Activated gamma-delta T cell treated with Interleukin-2 at 50 U/mL for 16 hours (primary cell): ENCODE measurements at places on chromosomes 6 and 20.
A peak's percentile ranks its signal among the peaks of the same experiment; 100 is the strongest.

GRCh38 chr20:50130356-50130723 lies 17.4 kb upstream of the UBE2V1 start:
- DNase-seq, result no peak

DNA sequence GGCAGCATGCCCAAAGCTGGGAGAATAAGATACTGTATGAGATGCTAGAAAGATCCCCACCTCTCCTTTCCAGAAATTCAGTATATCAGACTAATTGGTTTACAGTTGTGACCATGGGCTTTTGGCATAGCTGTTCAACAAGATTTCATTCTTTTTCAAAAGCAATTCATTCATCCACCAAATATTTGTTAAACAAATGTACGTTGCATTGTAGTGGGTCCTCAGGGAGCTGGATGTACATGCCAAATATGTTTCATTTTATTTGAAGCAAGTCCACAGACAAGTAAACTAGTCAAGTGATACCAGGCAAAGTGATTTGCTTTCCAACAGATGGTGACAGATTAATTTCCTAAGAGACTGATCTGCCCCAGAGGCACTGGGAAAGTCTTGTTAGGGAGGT lies 85.8 kb upstream of the ESR1 start:
- no peak for DNase-seq

DNA sequence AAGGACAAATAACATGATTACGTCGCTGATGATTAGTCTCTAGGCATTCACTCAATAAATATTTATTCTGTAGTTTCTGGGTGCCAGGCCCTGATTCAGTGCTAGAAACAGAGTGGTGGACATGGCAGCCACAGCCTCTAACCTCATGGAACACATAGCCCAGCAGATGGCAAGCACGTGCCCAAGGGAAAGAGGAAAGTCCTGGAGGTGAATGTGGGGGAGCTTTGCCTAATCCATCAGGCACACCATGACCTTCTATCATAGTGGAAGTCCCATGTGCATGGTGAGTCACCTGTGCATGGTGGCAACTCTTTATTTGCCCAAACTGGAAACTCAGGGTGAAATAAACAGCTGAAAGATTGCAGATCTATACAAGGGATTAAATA lies 143.0 kb upstream of the TNFAIP3 start:
- no peak for DNase-seq

GRCh38 chr6:21826023-21826422 lies 232.5 kb downstream of the SOX4 start:
- DNase-seq, result no peak

DNA sequence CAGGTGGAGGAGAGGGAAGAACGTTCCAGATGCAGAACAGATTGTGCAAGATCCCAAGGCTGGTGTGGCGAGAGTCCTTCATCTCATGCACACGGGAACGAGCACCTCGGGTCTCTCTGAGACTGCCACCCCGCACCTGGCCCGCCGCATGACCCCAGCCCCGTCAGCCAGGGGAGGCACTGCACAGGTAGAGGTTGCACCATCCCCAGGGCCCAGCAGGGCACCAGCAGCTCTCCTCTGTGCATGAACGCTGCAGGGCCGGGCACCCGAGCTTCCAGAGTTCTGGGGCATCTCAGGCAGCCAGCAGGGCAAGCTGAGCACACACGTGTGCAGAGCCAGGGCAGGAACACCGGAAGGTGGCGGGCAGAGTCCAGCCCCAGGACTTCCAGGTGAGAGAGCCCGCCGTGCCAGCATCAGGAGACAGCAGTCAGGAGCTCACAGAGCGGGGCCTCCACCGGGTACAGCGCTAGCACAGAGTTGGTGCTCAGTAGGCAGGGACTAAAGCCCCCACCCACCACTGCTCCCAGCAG lies 193.2 kb downstream of the TAF4 start:
- no peak for DNase-seq

DNA sequence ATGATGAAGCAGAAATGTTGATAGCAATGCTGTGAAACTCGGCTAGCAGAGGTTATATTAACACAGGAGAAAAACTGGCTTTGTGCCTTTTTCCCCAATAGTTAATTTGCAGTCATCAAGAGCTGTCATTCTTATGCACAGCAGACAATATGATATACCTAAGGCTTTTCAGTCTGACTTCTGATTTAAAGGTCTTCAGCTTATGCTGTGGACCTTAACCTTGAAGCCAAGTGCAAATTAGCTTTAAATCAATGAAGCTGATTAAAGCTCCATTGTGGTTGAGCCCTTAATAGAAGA lies 171.6 kb upstream of the ID4 start:
- DNase-seq, result no peak

DNA sequence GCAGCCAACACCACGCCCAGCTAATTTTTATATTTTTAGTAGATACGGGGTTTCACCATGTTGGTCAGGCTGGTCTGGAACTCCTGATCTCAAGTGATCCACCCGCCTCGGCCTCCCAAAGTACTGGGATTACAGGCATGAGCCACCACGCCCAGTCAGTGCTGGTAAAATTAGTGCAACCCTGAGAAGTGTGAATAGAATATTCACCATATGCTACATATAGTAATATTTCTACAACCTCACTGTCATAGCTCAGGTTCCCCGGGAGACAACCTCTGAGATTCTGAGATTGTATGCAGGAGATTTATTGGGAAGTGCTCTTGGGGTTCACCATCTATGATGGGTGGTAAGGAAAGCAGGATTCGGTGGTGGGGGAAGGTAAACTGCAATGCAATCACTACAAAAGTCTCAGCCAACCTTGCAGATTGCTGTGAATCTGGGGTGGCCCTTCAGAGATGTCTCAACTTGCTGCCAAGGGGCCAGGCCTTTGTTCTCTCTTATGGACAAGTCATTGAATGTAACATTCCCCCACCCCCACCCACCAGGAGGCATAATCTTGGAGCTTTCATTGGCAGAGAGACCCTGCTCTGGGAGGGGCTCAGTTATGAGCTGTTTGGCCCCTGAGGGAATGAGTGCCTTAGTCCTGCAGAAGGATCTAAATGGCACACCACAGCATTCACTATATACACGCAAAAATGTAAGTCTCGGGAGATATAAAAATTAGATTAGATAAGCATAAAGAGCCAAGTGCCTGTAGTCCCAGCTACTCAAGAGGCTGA lies 34.0 kb upstream of the SEC63 start:
- DNase-seq, result no peak

DNA sequence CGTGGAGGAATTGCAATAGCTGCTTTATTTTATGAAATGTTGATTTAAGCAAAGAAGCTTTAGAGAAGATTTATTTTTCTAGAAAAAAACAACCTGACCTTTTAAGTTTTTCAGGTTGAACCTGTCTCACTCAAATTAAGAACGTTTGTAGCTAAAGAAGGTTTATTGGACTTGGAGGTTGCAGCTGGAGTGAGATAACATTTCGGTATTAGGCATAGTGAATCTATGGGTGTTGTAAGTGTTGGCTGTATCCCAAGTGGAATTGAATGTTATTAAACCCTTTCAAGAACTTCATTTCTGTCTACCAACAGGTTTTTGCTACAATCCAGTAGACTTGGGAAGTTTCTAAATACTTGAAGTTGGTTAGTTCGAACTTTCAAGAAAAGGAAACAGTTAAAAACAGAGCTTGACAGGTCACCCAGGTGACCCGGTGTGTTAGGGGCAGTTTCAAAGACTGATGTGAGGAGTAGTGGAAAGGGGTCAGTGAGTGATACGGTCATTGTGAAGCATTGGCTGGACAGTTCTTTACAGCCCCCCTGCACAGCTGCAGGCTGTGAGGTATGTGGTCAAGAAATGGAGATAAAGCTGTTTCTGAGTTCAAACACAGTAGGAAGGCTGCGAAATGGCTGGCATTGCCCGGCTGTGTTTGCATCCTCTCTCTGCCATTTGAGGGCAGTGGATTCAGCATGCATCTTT lies 2.4 kb upstream of the TBCC start:
- no peak for DNase-seq

DNA sequence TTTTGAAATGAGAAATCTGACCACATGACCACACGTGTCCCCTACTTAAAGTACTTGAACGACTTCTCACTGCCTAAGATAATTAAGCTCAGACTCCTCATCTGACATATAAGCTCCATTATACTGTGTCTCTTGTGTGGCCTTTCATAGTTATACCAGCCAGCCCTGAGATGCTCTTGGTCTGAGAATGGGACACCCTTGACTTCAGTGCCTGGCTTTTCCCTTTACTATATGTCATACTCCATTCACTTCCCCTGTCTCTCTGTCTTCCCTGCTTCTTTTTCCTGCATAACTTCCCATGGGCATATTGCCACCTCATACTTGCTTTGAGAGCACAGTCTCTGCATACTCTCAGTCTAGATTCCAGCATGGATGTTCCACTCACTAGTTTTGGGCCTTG lies 53.4 kb upstream of the TINAG start:
- no peak for DNase-seq

- peak; percentile 11 for DNase-seq
Observed at GRCh38 chr20:61120595-61121515, 131.2 kb upstream of the CDH4 start.

GRCh38 chr6:137417396-137417795 lies 76.8 kb downstream of the OLIG3 start:
- no peak for DNase-seq

DNA sequence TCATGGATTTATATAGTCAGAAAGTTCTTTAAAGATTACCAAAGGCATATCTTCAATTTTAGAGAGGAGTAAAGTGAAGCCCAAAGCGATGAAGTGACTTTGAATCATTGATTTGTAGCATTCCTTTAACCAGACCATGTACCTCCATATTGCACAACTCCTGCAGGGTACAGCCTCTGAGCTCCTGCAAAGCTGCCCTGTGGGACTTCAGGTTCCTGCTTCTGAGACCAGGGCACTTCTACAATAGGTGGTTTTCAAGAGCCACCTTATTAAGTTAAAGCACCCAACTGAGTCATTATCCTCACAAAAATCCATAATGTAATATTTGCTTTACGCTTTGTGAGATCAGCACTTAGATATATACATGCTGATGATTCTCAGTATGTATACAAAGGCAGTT lies 270.7 kb upstream of the RGS17 start:
- no peak for DNase-seq

DNA sequence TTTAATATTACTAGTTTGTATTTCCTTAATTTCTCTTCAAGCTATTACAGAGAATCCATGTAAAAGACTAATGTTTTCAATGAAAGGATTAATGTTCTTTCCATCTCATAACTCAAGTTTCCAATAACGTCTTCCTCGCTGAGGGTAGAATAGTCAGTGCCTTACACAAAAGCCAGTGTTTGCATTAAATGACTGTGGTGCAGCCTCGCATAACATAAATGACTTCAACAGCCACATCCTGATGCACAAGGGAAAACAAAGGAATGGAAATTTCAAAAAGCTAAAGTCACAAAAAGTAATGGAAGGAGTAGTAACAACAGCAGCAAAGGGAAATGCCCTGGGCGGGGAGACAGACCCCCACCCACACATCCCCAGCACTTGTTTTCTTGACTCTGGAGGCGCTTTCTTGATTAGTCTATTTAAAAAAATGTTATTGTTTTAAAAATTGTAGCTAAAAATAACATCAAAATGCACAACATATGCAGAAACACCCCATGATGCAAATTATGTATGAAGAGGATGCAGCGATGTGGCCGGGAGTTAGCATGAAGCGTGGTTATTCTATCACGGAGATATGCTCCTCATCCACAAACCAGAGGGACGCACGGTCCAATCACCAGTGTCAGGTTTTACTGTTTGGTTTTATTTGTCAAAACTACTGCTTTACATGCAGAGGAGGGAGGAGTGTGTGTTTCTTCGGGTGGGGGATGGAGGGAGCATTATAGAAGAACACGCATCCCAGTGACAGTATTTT lies 228.6 kb downstream of the GMPR start:
- no peak for DNase-seq

GRCh38 chr20:31785089-31785488 lies 34.1 kb upstream of the MYLK2 start:
- no peak for DNase-seq

- no peak for DNase-seq
Observed at GRCh38 chr6:43442935-43443334, 12.4 kb downstream of the DLK2 start.

GRCh38 chr6:147954938-147955337 lies 387.7 kb upstream of the SASH1 start:
- no peak for DNase-seq

DNA sequence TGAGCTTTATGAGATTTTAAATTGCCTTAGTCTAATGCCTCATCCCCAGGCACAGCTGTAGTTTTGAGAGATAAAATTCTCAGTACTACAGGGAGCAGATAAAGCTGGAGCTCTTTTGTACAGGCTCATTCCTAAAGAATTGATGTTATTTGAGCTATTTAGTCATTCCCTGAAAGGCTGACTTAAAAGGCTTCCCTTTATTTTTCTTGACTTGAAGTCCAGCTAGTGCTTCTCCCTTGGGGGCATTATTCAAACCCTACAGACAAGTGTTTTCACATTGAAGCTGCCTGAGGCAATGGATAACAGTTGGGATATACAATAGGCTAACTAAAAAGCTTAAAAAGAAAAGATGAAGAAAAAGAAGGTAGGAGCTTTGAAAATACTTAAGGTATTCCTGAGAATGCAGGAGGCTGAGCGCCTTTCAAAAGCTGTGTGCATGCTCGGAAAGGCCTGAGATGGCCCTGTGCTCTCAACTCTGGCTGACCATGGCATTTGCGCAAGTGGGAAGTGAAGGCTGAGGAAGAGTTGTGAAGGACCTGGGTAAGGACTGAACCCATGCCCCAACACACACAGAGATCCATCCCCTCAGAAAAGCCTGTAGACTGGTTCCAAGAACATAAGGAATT lies 315.1 kb downstream of the SMOC2 start:
- no peak for DNase-seq

- no peak for DNase-seq
Observed at GRCh38 chr6:17842934-17843821, 136.5 kb upstream of the NUP153 start.

GRCh38 chr6:16162003-16162402 lies 33.1 kb downstream of the MYLIP start:
- DNase-seq, result no peak

- DNase-seq, result no peak
Observed at GRCh38 chr20:44030394-44030793, 115.7 kb downstream of the TOX2 start.

DNA sequence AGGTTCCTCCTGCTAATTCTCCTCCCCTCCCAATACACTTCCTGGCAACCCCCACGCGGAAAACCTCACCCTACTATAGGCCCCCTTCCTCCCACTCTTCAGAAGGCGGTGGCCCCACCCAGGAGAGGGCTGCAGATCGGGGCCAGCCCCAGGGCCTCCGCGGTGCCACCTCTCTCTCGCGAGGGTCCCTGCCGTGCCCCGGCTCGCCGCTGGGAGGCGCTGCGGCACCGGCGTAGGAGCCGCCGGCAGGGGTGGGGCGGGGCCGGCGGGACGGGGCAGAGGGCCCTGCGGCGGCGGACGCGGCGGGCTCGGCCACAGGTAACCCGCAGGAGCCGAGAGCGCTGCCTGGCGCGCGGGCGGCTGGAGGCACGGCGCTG lies at the start of gene ANKRD6:
Gene ANKRD6 (plus strand): TSS at position 278 of the 377 bp plus-strand sequence. CDS start 133,825 bp downstream, outside the sequence.
- peak; percentile 83 for DNase-seq

- no peak for DNase-seq
Observed at GRCh38 chr20:59027741-59028320, 4.3 kb downstream of the ATP5F1E start.
